CD4-positive, alpha-beta T cell treated with Interleukin-15 for 4 hours (primary cell): ENCODE measurements at places on chromosomes 5 and 9.
A peak's percentile ranks its signal among the peaks of the same experiment; 100 is the strongest.

DNA sequence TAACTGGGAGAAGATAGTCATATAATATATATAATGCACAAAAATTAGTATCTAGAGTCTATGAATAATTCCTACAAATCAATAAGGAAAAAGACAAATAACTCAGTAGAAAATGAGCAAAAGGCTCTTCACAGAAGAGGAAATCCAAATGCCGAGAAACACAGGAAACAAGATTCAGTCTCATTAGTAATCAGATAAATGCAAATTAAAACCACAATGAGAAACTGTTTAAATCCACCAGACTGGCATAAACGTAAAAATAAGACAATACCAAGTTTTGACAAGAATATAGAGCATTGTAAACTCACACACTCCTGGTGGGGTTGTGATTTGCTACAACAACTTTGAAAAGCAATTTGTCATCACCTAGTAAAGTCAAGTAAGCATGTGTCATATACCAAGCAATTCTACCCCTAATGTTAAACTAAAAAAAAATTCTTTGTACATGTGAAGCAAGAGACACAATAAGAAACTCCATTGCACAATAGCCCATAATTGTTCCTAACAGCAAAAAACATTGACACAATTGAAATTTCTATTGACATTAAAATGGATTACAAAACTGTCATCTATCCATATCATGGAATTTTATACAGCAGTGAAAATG lies 21.0 kb upstream of the UBLCP1 start:
- peak; percentile 8 for DNase-seq

- no peak for DNase-seq
These were observed 19.7 kb downstream of the SUB1 start for GRCh38 chr5:32604800-32605765.

GRCh38 chr5:17290540-17290974 lies 73.1 kb downstream of the BASP1 start:
- DNase-seq: no peak

DNA sequence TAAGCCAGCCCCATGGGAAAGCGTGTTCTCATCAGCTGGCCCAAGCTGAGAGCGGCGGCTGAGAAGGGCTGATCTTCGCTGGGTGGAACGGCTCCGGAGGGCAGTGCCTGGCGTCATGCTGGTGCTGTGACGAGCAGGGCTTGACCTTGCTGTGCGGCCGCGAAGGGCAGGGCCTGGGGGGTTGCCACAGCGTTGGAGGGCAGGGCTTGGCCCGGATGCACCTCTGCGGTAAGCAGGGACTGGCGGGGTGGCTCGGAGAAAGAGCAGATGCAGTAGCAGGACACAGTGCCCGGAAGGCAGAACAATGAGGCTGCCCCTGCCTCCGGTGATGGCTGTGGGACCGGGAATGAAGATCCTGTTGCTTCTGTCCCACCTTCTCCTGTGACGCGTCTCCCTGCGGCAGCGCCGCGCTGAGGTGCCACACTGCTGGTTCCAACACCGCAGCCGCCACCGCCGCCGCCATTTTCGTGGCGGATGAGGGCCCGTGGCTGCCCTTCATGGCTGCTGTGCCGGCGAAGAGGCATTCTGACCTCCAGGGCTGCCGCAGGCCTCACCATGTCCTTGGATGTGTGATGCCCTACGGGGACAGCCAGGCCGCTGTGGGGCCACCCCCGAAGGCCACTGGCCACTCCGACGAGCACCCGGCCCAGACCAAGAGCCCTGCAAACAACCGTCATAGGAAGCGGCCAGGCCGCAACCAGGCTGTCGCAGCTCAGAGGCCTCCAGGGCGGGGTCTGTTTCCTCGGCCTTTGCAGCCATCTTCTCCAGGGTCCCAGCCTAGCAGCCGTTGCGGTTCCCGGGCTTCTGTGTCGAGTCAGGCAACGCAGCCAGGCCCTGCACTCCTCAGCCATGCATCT lies 890.5 kb upstream of the CTNND2 start:
- no peak for DNase-seq

GRCh38 chr9:123074628-123075027 lies 41.2 kb downstream of the GPR21 start:
- DNase-seq: no peak

GRCh38 chr5:156595132-156595787 lies 254.8 kb upstream of the PPP1R2B start:
- DNase-seq: no peak

GRCh38 chr5:54281960-54282692 lies 28.2 kb downstream of the ARL15 start:
- no peak for DNase-seq

DNA sequence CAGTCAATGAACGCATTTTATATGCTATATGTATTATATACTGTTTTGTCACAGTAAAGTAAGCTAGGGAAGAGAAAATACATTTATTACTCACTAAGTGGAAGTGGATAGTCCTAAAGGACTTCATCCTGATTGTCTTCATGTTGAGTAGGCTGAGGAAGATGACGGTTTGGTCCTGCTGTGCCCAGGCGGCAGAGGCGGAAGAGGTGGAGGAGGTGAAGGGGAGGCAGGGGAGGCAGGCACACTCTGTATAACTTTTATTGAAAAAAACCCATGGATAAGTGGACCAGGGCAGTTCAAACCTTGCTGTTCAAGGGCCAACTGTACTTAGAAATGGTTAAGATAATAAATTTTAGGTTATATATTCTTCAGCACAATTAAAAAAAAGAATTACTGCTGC lies 28.5 kb downstream of the TJP2 start:
- no peak for DNase-seq

GRCh38 chr5:36359267-36359666 lies 57.6 kb upstream of the RANBP3L start:
- DNase-seq: no peak

- DNase-seq: no peak
These were observed 209.0 kb downstream of the EFNA5 start for GRCh38 chr5:107461770-107462169.

GRCh38 chr5:126883564-126884245 lies 106.8 kb downstream of the LMNB1 start:
- DNase-seq: no peak

GRCh38 chr9:135040892-135041291 lies 46.6 kb upstream of the OLFM1 start:
- DNase-seq: no peak

GRCh38 chr9:16361118-16361517 lies 509.4 kb downstream of the BNC2 start:
- no peak for DNase-seq

GRCh38 chr9:104992659-104993058 lies 64.7 kb upstream of the ABCA1 start:
- DNase-seq: no peak

DNA sequence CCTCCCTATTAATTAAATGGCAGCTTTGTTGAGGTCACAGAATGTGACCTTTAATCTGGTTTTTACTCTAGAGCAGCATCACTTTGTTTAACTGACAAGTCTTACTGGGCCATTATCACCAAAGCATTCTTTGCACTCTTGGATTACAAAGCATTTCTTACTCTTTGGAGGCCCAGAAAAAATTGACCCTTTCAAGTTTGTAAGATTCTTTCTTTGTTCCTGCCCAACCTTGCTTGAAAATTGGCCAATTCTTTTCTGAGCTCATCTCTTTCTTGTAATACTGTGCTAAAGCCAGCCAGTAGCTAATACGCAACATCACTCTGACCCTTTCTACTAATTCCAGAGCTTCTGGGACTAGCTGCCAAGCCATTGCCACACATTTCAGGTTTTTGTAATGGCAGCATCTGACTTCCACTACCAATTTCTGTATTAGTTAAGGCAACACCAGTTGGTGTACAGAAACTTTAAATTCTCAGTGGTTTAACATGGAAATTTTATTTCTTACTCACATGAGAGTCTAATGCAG lies 131.6 kb downstream of the PRDM6 start:
- DNase-seq: no peak

GRCh38 chr5:150026682-150027172 lies 26.2 kb downstream of the HMGXB3 start:
- DNase-seq: no peak

DNA sequence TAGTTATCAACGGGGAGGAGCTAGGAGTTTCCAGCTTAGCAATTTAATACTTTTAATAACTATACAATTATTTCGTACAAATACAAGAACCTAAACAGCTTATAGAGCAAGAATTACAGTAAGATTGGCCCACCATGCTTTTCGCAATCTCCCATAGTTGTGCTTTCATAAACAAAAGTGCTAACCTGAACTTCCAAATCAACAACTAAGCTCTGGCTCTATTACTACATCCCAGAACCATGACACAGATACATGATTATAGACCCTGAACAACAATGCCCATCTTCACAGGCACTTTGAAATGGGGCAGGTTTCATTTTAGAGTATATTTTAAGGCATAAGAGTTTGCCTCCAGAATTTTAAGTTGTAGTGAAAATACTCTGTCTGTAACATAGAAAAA lies 203.5 kb downstream of the DMRTA1 start:
- no peak for DNase-seq

GRCh38 chr9:8852301-8852864 lies 1052.8 kb upstream of the DMAC1 start:
- DNase-seq: no peak

- no peak for DNase-seq
These were observed 7.5 kb downstream of the ADAMTS13 start for GRCh38 chr9:133429641-133430161.

DNA sequence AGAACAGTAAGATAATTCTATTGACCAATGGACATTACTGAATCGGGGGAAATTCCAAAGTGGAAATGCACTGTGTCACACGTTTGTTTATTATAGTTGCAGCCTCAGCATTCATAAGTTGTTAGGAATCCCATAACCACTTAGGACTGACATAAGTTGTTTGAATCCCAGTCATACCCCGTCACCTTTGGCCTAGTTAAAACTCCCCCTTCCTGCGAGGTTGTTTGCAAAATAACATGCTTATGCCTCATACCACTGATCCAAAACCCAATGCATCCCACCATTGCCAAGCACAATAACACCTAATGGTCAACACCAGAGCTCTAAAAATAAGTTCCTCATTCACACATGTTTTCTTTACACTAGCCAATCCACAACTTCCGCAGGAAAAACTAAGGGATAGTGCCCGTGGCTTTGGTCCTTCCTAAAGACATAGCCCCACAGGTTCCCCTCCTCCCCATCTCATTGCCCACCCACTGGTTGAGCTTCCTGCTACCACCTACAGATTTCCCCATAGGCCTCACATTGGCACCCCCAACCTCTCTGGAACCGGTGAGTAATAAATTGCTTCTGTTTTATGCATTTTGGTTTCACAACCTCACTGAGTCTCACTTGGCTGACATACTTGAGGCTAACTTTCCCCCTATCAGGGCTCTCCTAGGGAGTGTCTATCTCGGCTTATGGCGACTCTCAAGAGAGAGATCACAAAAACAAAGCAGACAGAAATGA lies 42.3 kb upstream of the MUSK start:
- no peak for DNase-seq

GRCh38 chr5:72070529-72070928 lies 36.7 kb upstream of the MAP1B start:
- DNase-seq: no peak

DNA sequence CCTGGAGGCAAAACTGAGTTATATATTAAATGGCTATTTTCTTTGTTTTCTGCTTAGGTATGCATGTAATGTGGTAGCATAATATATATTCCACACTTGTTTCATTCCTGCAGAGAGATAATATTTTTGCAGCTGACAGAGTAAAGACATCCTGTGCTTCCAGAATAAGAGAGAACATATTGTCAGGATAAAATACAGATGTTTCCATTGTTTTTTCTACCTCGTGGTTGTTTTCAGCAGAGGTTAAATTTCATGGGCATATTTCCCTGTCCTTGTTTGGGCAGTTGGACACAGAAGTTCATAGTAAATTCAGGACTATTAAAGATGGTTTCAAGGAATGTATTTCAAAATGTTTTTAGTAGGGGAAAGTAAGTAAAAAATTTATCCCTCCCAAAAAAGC lies 47.6 kb upstream of the MEGF10 start:
- no peak for DNase-seq

DNA sequence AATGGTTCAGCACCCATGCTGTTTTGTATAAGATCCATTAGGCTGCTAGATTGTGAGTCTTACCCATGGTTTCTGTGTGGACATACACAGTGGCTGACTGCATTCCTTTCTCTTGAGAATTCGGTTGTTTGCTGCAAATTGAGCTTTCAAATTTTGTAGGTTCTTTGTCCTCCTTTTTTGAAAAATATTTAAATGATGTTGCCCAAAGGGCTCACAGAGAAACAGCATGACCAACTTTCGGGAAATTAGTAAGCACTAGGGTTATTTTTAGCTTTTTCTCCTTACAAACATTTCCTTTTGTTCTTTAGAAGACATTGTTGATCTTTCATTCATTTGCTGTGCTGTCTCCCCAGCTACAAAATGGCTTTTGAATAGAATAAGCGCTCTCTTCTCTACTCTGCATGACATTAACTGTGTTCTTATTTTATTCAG lies 79.4 kb downstream of the NLN start:
- no peak for DNase-seq

GRCh38 chr9:93254061-93254481 lies 70.1 kb downstream of the WNK2 start:
- no peak for DNase-seq

GRCh38 chr9:91393826-91394225 lies 29.8 kb downstream of the NFIL3 start:
- no peak for DNase-seq

DNA sequence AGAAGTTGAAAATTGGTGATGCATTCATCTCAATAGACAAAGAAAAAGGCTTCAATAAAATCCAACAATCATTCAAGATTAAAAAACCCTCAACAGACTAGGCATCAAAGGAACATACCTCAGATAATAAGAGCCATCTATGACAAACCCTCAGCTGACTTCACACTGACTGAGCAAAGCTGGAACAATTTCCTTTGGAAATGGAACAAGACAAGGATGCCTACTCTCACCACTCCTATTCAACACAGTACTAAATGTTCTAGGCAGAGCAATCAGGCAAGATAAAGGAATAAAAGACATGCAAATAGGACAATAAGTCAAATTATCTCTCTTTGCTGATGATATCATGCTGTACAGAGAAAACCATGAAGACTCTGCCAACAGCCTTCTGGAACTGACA lies 1188.1 kb downstream of the DTWD2 start:
- DNase-seq: no peak

GRCh38 chr5:153881687-153882086 lies 157.0 kb downstream of the FAM114A2 start:
- no peak for DNase-seq

GRCh38 chr5:97531549-97531948 lies 348.5 kb upstream of the RIOK2 start:
- DNase-seq: no peak
